DMS79 treated with DMSO at 0.1 percent for 48 hours (cell line): ENCODE measurements at places on chromosomes 5 and 9.

DNA sequence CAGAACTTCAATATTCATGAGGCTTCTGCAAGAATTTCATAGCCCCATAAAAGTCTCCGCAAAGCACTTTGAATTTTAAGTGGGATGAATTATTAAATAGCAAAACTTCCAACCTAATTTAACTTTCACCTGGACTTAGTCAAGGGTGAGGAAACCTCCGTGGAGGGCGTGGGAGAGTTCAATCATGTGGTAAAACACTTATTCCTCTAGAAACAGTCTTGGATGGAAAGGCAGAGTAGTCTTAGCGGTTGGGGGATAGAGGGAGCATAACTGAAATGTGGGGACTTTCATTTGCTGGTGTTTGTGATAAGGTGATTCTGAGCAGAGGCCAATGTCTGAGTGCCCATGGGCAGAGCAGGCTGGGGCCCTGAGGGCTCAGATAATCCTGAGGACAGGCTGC, 241.9 kb downstream of the IRX1 start:
- DNase-seq, result no peak

- no peak for DNase-seq
Observed at GRCh38 chr9:97365634-97366033, 46.3 kb upstream of the TDRD7 start.

DNA sequence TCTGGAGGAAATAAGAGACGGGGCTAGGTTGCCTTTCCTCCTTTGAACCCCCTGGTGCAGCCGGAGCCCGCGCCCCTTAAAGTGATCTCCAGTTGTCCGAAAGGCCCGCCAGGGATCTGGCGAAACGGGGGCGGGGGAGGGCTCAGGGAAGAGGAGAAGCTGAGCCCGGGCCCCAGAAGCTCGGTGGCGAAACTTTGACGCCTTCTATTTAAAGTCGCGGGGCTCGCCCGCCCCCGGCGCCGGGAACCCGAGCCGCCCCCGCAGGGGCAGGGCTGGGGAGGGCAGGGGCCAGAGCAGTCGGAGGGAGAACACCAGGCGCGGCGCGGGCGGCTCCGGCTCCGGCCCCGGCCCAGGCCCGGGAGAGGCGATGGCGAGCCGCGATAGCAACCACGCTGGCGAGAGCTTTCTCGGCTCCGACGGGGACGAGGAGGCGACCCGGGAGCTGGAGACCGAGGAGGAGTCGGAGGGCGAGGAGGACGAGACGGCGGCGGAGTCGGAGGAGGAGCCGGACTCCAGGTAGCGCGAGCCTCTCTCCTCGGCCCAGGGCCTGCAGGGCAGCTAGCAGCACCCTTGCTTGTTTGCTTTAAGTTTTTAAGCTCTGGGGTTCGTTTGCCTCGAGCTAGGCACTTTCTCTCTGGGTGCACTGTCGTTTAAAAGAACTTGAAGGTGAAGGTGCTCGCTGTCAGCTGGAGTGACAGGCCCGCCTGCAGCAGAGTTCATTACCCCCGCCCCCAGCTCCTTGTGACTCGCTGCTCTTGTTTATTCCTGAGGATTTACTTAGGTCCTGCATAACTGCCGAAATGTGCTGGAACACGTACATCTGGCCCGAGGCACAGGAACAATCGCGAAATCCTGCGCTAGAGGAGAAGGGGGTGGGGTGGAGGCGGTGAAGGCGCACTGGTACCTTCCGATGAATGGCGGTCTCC, at the start of gene CMYA5:
Gene CMYA5, plus strand, starts transcription at position 296 of the 926 bp plus-strand sequence. Its CDS starts 72 bp downstream, at position 368.
- no peak for DNase-seq

DNA sequence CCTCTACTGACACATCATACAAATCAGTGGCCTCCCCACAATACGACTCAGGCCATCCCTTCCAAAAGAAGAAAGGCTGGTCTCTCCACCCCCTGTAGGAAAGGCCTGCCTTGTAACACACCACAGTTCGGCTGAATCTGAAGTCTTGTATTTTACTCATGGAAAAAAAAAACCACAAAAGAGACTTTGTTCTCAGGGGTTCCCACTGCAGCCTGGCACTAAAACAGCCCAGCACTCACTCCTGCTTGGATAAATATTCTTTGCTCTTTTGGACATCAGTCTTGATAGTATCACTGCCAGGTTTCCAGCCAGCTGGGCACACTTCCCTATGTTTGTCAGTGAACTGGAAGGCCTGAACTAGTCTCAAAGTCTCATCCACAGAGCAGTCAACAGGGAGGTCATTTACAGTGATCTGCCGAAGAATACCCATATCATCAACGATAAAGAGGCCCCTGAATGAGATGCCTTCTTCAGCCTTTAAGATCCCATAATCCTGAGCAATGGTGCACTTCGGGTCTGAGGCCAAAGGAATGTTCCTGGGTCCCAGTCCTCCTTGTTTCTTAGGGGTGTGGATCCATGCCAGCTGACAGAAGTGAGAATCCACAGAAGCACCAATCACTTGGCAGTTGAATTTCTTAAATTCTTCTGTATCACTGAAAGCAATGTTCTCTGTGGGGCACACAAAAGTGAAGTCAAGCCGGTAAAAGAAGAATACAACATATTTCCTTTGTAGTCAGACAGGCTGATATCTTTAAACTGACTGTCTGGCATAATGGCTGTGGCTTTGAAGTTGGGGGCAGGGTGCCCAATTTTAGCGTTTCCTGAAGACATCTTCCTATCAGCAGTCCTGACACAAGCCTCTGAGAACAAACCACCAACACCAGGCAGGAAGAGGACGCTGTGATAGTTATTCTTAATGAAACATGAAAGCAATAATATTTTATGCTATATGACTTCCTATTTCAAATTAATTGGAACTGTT, 198.1 kb downstream of the LURAP1L start:
- DNase-seq, result no peak

GRCh38 chr5:134084570-134084969, 29.9 kb upstream of the TCF7 start:
- no peak for DNase-seq

DNA sequence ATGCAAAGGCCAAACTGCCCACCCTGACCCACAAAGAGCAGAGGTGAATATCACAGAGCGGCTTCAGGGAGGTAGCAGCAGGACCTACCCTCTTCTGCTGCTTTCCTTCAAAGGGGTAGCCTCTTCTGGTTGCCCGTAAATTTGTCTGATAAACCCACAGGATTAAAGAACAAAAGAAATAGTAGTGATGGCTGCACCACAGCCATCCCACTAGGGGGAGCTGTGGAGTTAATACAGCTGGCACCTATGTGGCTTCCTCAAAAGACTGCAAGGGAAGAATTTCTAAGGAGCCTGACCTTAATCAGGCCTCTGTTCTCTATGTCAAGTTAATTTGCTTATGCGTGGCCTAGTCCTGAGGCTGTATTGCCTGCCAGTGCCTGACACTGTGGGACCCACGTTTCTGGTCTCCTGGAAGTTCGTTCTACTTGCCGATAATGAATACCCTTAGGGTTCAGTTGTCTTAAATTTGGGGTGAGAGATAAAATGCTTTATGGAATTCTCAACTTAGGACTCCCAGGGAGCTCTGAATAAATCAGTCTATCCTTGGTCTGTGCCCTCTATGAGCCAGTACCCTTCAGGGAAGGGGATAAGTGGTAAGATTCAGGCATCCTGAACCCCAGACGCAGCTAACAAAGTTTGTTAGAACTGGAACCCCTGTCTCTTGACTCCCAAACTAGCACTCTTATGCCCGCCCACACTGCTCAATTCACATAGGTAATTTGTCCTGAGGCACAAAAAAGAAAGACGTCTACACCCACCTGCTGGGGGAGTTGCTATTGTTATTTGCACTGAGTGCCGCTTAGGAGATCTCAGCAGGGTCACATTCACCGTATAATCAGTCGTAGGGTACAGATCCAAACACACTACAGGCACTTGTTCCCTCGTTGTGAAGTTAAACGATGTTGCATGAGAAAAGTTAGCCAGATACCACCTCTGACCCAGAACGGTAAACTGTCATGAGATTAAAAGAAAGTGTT, 77.1 kb downstream of the SUSD1 start:
- DNase-seq, result peak; percentile 52

- DNase-seq, result no peak
Observed at GRCh38 chr9:118017607-118018122, 313.5 kb downstream of the TLR4 start.

- no peak for DNase-seq
Observed at GRCh38 chr9:77805810-77806209, 157.7 kb upstream of the GNA14 start.

GRCh38 chr5:140321796-140322195, 18.9 kb upstream of the PFDN1 start:
- DNase-seq, result no peak

DNA sequence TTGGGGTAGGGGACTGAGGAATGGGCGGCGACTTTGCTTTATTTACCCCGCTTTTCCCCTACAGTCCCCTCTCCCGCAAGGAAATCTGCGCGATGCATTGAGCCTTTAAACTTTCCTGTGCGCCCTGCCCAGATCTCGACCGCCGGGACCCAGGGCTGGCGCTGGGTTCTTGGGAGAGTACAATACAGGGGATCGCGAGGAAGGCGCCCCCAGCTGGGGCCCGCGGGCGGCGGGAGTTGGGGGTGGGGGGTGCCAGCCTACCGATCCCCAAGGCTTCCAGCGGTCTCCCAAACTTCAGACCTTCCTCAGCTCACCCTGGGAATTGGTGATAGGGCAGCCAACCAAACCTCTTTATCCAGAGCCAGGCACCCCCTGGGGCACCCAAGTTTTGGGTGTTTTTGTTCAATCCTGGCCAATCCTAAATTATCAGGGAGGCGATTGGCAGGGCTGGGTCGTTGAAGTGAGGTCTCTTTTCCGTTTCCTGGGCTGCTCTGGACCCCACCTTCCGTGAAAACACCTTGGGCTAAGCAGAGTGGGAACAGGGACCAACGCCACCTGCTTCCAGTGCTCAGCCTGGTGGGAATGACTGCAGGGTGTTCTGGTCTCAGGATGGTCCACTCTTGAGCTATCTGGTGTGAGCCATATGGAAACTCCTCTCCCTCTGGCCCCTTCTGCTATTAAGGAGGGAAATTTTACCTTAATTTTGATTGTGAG, 51.4 kb upstream of the DAB2IP start:
- DNase-seq, result no peak

DNA sequence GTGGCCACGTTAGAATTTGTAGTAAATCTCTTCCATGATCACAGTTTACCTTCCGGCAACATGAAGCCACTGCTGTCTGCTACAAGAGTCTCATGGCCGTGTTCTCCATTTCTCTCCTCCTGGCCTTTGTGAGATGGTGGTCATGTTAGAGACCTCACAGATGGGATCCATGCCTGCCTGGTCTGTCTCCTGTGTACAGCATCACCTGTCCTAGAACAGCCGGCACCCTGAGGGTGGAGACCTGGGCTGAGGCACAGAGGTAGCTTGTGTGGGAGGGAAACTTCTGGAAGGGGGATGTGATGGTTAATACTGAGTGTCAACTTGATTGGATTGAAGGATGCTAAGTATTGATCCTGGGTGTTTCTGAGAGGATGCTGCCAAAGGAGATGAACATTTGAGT, 3.1 kb upstream of the FCN2 start:
- DNase-seq, result no peak

GRCh38 chr9:16369427-16369826, 501.0 kb downstream of the BNC2 start:
- no peak for DNase-seq

GRCh38 chr9:36720043-36720442, 147.3 kb downstream of the MELK start:
- DNase-seq, result no peak

DNA sequence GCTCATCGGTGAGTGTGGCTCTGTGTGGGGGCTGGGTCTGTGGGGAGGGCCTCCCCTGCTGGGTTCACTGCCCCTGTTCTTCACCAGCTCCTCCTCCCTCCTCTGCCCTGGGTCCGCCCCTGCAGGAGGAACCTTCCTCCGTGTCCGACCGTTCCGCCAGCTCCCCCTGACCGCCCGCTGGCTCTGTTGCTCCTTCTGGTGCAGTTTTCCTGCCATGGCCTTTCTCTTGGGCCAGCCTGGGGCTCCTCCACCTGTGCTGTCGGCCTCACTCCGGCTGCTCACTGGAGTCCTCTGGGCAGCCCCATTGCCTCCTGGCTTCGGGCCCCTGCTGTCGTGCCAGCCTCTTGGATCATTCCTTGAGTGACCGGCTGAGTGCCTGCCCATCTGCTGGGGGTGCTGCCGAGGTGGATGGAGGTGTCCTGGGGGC, 12.3 kb downstream of the RNU6ATAC start:
- no peak for DNase-seq

GRCh38 chr5:135233477-135233876, 165.6 kb downstream of the MACROH2A1 start:
- no peak for DNase-seq

- DNase-seq, result no peak
Observed at GRCh38 chr9:96044401-96044800, 168.9 kb downstream of the ERCC6L2 start.

DNA sequence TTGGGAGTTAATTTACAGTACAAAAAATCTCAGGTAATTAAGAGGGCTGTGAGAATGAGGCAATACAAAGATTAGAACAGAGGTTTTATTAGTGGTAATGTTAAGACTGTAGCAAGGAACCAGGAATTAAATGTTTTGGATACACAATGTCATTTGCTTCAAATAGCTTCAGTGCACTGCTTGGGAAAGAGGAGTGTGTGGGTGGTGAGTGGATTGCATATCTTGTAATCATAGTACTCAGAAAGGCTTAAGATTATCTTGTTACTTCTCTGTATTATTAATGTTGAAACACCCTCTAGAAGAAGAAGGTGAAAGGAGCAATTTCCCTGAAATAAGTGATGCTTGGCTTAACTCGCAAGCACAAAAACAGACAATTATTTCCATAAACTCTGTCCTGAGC, 21.0 kb upstream of the TBCA start:
- DNase-seq, result no peak

- no peak for DNase-seq
Observed at GRCh38 chr5:73027816-73028215, 72.0 kb downstream of the FCHO2 start.

DNA sequence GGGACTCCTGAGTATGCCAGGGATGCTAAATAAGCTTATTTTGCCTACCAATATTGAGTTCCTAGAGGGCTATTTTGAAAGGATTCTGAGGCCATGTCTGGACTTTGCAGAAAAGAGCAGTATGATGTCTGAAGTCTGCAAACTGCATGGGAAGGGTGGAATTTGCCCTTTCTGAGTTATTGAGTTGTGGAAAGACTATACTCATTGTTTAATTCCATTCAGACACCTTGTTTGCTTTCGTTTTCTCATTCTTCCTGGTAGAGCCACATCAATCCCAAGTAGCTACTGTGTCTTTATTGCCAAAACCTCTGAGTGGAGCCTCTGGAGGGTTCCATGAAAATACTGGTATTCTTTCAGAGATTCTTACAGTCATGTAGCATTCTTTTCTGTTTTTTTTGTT, 50.9 kb upstream of the PPP1R2B start:
- no peak for DNase-seq
